ENCODE measurements at places on chromosomes 7 and 10.

- no peak for DNase-seq
Observed at GRCh38 chr7:124201768-124202349, 169.0 kb upstream of the TMEM229A start.

DNA sequence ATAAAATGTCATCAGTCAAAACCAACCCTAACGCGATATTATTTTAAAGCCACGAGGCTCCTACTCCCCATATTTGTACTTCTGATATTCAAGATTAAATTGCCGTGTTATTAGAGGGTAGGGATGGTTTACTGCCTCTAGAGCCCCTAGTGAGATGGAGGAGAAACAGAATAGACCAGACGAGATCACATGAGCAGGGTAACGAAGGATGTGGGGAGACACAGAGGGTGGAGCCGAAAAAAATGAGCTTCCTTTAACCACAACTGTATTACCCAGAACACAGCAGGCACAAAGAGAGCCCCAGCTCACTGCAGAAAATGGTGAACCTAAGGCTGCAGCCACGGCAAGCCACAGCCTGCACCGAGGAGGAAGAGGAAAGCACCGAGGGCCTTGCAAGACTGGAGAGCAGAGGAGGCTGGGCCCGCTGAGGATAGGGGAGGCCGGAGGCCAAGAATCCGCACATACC, 14.3 kb downstream of the ZC3HAV1 start:
- DNase-seq, result no peak

DNA sequence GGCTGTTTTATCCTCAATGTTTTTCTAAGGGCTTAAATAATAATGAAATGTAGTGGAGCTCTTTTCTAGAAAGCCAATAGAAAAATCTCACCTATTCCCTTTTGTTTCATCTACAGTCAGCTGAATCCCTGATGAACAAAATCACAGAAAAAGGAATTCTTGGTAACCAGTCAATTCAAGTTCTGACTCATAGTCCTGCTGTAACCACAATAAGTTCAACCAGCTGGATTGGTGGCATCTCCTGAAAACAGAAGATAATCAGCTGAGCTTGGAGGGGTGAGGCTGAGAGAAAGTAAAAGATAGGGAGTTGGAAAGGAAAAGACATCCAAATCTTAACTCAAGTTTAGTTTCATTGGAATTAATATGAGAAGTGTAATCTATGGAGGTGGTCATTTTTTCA, 772.1 kb downstream of the CCSER2 start:
- DNase-seq, result no peak

DNA sequence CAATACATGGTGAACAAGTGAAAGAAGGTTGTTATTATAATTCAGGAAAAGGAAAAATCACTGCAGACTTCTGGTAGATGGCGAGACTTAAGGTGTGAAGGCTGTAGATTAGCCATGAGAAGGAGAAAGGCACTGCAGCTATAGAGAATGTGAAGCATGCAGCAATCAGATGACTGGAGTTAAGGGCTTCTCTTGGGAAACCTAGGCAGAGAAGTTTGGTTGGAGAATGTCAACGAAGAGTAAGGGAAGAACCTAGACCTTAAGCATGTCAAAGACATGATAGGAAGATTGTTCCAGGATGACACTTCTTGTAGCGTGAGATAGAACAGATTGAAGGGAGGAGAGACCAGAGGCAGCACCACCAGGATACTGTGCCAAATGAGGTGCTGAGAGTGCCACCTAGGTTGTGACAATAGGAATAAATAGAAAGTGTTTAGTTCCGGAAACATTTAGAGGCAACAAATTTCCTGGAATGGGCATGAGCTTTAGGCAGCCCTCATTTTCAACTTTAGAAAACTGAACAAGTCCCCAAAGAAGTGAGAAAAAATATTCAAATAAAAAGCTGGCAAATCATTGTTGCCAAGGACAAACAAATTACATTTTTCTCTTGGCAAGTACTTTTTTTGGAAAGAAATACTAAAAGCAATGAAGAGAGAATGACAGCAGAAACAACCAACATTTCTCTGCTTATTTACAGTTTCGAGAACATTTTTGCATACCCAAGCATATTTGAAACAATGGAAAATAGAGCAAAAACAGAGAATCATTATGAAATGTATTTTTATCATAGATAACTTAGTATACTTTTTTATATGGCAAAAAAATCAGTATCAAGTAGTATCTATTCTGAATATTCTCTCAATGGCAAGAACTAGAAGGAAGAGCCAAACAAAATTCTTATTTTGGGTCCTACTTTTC, 4.9 kb downstream of the LRRC17 start:
- DNase-seq, result no peak

- no peak for DNase-seq
Observed at GRCh38 chr7:137642472-137642871, 204.3 kb downstream of the DGKI start.

- DNase-seq, result no peak
Observed at GRCh38 chr10:57825015-57825414, 442.7 kb downstream of the IPMK start.
